ENCODE measurements at places on chromosomes 11 and 22.

- DNase-seq: no peak
Observed at GRCh38 chr22:43928468-43928867, 4.9 kb downstream of the PNPLA3 start.

GRCh38 chr11:60874421-60875365 lies 7.4 kb downstream of the ZP1 start:
- no peak for DNase-seq

GRCh38 chr11:36105743-36106581 lies 162.1 kb downstream of the LDLRAD3 start:
- no peak for DNase-seq

- DNase-seq: no peak
Observed at GRCh38 chr11:88068848-88069554, 106.2 kb downstream of the RAB38 start.

GRCh38 chr22:17518406-17518805 lies 44.9 kb upstream of the SLC25A18 start:
- DNase-seq: no peak

DNA sequence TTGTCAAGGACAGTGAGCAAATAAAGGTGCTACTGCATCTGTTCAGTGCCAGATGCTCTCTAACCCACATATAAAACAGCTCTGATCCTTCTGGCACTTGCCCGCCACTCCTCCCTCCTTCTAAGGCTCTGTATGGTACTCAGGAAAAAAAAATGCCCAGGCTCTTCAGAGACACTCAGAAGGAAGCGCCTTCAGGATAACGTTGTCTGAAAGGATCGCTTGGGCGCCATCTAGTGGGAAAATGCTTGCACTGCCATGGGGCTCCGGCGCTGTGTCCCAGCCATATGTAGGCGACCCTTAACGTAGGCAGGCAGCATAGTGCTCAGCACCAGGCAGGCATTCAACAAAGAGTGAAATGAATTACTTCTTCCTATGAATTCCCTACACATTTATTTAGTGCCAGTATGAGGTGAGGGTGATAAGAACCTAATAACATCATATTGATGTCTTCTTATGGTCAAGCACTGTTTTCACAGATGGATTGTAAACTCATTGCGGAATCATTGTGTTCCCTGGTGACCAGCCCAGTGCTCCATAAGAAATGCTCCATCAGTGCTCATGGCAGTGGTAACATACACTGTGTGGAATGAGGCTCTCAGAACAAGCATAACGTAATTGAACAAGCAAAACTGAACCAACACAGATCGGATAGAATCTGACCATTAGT lies 39.6 kb downstream of the PAMR1 start:
- peak; percentile 67 for DNase-seq

DNA sequence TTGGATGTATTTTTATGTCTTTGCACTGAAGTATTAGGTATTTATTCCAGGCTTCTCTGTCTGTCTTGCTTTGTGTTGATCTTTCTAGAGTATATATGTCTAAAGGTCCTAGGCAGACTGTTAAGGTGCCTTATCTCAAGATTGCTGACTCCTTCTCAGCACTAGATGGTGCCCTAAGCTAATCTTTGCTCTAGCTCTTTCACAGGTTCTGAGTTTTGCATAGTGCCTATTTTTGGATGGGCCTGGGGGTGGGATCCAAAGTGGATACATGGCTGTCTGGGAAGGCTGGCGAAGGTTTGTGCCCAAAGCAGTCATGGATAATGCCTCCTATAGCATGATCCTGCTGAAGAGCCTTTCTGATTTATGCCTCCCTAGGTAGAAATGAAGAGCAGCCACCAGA lies 154.9 kb downstream of the TRPC6 start:
- DNase-seq: no peak

DNA sequence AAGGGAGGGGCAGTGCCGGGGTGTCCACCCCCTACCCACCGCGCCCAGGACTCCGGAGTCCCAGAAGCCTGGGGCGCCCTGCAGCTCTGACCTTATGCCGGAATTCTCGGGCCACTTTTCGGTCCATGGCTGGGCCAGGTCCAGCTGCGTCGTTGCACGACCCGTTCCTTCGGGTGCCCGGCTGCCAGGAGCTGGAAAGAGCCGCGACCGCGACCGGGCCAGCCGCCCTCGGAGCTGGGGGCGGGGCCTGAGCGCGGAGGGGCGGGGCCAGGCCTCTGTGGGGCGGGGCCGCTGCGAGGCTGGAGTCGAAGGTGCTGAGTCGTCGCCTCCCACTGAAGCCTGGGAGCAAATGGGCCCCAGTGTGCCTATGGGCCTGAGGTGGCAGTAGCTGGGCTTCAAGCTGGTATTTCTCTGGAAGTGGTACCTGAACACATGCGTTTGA lies at the start of gene USH1C:
Gene USH1C (minus strand): TSS at position 236 of the 442 bp plus-strand sequence. CDS start 109 bp downstream, at position 127.
- no peak for DNase-seq

GRCh38 chr11:107275632-107276031 lies 182.0 kb downstream of the CWF19L2 start:
- DNase-seq: no peak

- no peak for DNase-seq
Observed at GRCh38 chr11:55902308-55902707, 12.1 kb downstream of the OR5W2 start.

DNA sequence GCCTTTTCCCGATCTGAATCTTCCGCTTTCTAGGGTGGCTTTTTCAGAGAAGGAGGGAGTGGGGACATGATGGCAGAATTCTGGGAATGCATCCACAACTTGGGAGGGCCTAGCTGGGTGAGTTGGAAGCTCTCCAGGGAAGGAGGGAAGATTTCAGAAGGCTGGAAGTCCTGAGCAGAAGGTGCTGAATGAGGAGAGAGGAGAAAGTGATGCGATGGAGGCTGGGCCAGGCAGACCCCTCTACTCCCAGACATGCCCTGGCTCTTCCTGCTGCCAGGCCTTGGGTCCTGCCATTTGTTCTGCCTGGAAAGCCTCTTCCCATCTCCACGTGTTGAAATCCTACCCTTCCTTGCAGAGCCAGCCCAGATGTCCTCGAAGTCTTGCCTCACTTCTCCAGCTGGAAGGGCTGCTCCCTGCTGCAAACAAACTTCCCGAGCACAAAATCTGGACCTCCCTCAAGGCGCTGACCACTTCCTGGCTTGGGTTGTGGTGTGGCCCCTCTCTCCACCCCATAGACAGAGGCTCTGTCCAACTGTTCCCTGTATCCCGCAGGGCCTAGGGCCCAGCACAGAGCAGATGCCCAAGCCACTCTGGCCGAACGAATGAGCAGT lies 16.8 kb downstream of the LRRC32 start:
- no peak for DNase-seq

DNA sequence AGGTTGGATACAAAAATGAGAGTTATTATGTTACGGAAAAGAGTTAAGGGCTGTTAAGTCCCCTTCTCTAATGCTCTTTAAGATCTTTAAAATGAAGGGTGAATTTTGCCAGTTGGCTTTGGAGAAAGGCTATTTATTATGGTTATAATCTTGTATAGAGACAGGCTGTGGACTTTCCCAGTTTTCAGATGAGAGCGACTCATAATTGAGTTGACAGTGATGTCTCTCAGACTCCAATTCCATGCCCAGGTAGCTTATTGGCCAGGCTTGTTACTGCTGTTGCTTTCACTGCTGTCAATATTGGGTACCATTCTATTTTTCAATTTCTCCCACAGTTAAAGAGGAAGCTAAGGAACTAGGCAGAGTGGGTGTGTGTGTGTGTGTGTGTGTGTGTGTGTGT lies 13.1 kb downstream of the ENDOD1 start:
- no peak for DNase-seq

DNA sequence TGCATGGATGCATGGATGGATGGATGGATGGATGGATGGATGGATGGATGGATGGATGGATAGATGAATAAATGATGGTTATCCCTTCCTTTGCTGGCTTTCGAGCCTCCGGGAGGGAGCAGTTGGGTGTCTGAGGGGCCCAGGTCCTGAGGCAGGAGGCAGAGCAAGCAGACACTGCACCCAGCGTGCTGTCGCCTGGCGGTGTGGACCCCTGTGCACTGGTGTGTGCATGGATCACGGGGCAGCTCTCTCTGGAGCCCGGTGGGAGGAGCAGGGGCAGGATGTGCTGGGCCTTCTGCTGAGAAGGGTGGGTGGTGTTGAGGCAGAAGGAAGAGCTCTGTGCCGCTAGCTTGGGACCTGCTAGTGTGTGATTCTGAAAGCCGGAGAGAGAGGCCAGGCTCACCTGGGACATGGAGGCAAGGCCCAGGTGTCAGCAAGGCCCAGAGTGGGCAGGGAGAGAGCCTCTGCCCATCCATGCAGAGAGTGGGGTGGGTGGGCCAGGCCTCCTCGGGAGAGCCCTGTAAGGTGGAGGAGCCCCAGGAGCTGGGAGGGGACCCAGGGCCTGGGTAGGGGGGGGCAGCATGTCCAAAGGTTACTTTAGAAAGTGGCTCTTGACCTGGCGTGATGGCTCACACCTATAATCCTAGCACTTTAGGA lies 254.4 kb downstream of the BRD1 start:
- DNase-seq: no peak

DNA sequence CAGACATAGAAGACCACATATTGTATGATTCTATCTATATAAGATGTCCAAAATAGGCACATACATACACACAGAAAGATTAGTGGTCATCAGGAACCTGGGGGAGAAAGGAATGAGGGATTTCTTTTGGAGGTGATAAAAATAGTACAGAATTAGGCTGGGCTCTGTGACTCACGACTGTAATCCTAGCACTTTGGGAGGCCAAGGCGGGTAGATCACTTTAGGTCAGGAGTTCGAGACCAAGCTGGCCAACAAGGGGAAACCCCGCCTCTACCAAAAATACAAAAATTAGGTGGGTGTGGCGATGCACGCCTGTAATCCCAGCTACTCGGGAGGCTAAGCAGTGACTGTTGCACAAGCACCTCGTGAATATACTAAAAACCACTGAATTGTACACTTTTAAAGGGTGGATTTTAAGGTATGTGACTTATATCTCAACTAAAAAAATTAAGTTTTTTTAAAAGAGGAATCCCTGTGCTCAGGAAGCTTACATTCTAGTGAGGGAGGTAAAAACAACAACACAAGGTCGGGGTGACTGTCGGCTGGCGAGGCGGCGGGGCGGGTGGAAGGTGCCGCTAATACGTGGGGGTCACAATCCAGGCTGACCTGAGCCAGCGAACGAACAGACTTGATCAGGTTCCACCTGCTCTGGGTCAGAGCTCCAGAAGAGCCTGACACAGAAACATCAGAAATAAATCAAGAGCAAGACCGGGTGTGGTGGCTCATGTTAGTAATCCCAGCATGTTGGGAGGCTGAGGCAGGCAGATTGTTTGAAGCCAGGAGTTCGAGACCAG lies 25.3 kb upstream of the TESMIN start:
- no peak for DNase-seq

DNA sequence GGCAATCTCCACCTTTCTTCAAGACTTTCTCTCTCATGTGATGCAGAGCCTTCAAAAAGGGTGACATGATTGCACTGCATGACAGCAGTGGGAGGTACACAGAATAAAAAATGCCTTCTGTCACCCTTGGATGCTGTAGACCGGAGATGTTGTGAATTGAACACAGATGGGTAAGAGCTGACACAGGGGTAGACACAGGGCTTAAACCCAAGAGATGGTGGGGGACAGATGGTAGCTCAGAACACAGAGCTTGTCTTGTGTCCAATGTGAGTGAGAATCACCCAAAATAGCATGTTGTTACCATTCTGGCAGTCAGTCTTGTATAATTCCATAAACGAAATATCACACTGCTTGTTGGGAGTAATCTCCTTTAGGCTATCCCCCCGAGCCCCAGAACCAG lies 69.9 kb downstream of the JRKL start:
- DNase-seq: no peak

DNA sequence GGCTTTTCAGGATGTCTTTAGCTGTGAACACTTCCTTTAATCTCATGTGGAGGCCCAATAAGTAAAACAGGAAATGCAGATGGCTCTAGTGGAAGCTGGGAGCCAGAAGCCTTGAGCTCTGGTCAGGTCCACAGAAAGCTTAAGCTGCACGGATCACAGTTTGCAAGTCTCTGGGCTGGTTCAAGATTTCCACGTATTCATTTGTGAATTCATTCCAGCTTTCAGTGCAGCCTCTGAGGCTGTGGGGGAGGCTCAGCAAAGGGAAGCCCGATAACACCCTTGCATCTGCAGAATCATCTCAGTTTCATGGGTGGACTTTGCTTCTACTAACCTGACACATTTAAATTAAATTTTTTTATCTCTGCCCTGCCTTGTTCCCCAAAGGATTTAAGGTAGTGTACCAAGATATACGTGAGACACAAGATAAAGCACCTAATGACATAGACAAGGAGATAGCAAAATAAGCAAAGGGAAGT lies 65.6 kb downstream of the ISX start:
- DNase-seq: no peak

DNA sequence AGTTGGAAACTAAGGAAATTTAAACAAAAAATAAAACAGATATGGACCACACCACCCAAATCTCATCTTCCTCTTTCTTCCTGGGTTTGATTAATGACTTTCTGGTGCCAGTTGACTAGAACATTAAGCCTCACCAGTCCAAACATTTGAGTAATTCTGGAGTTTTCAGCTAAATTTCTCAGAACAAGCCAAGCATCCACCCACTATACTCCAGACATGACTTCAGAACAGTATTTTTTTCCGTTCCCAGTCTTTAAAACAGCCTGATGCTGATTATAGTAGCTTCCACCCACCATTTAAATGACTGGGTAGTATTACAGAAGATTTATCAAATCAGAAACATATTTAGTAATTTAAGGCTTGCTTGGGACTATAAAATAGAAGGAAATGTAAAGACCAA lies 230.9 kb upstream of the UBASH3B start:
- no peak for DNase-seq

Data from CD4-positive, alpha-beta T cell treated with Interleukin-4 for 1 hour (primary cell).